Ovary (tissue), 10 donors: ENCODE measurements at places on chromosomes 2 and 18. TPM values are rescaled to one million over a fixed set of nuclear protein-coding genes. Genes with fewer than 3 reads are reported as not detected.

- DNase-seq = no peak
Measured at GRCh38 chr18:13003466-13003896, 12.3 kb downstream of the CEP192 start.

NABP1 gene
- 11.4 TPM for total RNA-seq

DNA sequence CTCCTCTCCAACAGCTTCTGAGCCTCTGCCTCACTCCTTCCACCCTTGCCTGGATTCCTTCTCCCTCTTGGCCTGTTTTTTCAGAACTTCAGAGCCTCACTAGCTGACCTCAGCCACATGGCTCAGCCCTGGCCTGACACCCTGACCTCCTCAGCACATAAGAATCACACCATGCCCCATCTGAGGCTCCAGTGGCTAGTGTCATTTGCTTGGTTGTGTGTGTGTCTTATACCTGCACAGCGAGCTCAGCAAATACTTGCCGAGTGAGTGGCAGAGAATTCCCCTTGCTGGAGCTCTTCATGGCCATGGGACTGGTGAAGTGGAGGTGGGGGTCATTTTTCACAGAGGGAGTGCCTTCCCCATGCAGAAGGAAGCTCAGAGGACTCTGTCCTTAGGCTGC is 70.2 kb downstream of the CELF4 start:
- DNase-seq = no peak

GRCh38 chr18:76801567-76802505 is 20.5 kb upstream of the ZNF236 start:
- DNase-seq = peak; percentile 74

KCNG2 gene
- not detected for total RNA-seq

DNA sequence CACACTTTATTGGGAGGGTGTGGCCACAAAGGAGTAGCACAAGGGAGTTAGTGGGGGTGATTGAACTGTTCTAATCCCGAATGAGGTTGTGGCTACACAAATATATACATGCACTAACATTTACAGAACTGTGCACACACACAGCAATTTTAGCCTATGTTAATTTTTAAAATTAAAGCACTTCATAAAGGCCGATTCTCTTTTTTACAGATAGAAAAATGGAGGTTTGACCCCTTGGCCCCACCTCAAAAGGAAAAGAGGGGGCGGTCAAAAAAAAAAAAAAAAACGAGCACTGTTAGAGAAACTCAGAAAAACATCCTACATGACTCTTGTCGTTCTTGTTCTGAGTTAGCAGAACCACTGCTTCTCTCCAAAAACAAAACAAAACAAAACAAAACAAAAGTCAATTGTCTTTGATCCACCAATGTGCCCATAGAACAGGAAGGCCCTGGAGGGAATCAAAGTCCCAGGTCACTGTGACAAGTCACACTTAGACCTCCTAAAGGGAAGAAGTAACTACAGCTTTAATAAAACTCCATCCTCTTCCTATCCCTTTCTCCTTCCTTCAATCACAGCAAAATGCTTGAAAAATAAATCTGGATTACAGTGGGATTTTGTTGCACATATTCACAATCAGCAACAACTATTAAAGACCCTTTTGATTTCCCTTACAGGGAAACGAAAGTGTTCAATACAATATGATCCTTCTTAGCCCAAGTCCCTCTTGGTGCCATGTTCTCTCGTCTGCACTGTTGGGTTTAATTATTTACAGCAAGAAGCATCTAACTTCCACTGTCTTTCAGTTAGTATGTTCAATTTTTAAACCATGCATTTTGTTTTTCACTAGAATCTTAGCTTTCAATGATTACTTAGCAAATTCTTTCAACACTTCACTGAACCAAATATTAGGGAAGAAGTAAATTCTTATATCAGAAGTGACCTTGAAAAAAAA is 16.6 kb downstream of the LRP2 start:
- DNase-seq = no peak

DNA sequence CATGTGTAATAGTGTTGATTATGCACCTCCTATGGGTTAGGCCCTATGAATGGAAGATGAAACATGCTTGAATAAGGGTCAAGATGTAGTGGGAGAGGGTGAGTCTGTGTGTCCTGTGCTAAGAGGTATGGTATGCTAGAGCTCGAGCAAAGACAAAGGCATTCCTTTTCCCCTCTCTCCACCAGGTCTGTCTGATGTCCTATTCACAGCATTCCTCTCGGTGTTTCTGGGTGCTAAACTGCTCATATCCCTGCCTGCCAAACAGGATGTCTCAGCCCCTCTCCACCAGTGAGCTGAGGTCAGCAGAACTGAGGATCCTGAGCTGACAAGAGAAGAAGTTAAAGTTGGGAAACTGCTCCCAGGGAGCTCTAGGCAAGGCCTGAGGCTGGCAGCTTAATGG is 344.9 kb downstream of the TSN start:
- DNase-seq = no peak

EPHA4 gene
- total RNA-seq = 16.9 TPM

RESP18 gene
- not detected for total RNA-seq

GRCh38 chr18:44885507-44885906 is 204.8 kb downstream of the SETBP1 start:
- DNase-seq = no peak

DNA sequence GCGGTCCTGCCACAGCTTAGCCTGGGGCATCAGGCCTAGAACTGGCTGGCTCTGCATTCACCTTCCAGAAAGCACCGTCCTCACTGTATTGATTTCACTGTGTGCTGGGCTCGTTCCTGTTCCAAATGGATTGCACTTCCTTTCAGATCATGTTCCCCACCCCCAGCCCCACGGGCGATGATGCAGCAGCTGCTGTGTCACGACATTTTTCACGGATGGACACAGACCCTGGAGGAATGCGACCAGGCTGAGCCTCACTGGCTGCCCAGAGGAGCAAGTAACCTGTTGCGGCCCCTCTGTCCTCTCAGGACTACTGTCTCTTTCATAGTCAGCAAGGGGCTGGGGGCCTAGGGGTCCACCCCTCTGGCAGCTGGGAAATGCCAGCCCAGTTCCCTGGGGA is 50.3 kb downstream of the CAPN13 start:
- DNase-seq = no peak

DNAJC5G gene
- 0.56 TPM for total RNA-seq

GRCh38 chr18:70142001-70142400 is 63.5 kb downstream of the RTTN start:
- no peak for DNase-seq

DNA sequence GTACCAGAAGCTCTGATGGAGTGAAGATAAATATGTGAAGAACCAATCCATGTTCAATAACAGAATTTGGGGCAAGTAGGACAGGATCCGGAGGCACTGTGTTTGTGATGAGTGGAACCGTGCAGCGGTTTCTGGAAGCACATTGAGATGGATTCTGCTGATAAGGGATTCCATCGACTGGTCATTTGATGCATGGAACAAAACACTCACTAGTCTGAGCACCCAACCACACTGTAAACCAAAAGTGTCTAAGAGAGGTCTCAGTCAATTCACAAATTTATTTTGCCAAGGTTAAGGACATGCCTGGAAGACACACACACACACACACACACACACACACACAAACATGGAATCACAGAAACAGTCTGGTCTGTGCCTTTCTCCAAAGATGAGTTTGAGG is 459.5 kb downstream of the FBXO15 start:
- no peak for DNase-seq

DNA sequence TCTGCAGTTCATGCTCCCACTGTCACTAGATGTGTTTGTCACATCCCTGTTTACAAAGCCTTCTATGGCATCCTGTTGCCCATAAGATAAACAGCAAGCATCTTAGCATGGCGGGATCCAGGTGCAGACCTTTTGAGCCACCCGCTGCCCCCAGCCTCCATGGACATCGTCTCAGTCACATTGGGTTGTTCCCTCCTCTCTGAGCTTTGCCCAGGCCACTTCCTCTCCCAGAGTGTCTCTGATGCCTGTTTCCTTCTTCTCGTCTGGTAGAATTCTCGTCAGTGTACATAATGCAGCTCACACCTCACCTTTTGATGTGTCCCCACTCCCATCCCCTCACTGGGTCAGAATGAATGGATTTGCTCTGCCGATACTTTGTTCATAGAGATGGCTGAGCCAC is 239.0 kb upstream of the APCDD1 start:
- no peak for DNase-seq

GRCh38 chr18:38116716-38117115 is 551.1 kb upstream of the CELF4 start:
- DNase-seq = no peak

CD28 gene
- total RNA-seq = 1.2 TPM

DNA sequence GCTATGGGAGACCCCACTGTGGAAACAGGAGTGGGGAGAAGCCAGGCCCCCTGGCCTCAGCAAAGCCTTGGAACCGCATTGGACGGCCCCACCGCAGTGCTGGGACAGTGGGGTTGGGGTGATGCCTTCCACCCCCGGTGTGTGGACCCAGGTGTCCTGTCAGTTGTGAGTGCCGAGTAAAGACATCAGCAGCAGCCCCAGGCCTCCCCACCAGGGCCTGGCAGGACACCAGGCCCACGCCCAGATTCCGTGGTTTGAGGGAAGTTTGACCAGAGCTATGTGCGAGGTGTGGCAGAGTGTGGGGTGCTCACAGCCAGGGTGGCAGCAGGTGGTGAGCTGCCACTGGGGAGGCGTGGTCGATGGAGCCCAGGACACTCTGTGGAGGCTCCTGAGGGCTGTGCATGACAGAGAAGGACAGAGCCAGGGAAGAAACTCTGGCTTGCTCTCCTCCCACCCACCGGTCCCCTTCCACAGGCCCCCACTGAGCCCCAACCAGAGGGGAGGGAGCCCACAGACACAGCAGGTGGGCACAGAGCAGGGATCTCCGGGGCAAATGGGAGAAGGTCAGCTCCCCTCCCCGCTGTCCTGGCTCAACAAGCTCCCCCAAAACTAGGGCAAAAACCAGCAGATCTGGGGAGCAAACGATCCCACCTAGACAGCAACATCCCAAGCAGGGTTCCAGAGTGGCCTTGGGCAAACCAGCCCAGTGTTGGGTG is 69.1 kb downstream of the TWIST2 start:
- peak; percentile 13 for DNase-seq

DNA sequence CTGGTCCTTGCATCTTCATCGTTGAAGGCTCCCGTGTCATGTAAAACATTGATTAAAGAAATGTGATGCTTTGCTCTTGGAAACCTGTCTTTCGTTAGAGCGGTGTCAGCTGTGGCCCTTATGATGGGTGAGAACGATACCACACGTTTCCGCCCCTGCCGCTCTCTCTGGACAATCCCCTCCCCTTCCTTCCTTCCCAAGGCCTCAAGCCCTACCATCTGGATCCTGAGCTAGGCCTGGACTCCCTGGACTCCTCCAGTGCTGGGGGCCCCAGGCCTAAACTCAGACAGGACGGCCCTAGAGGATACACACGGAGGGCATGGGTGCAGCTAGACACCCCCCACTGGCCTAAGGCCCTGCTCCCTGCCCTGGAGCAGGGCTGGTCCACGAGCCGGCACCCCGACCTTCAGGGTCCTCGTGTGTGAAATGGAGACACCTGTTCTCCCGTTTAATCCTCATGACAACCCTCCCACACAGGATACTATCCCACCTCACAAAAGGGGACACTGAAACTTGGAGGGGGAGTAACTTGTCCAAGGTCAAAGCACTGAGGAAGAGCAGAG is 13.2 kb downstream of the BIN1 start:
- DNase-seq = no peak

GRCh38 chr18:59917422-59917821 is 17.6 kb downstream of the PMAIP1 start:
- no peak for DNase-seq
